ENCODE measurements at places on chromosomes 2 and 18.
A peak's percentile ranks its signal among the peaks of the same experiment; 100 is the strongest.

- DNase-seq = peak; percentile 58
Observed at GRCh38 chr18:48545757-48546321, 7.0 kb downstream of the CTIF start.

DNA sequence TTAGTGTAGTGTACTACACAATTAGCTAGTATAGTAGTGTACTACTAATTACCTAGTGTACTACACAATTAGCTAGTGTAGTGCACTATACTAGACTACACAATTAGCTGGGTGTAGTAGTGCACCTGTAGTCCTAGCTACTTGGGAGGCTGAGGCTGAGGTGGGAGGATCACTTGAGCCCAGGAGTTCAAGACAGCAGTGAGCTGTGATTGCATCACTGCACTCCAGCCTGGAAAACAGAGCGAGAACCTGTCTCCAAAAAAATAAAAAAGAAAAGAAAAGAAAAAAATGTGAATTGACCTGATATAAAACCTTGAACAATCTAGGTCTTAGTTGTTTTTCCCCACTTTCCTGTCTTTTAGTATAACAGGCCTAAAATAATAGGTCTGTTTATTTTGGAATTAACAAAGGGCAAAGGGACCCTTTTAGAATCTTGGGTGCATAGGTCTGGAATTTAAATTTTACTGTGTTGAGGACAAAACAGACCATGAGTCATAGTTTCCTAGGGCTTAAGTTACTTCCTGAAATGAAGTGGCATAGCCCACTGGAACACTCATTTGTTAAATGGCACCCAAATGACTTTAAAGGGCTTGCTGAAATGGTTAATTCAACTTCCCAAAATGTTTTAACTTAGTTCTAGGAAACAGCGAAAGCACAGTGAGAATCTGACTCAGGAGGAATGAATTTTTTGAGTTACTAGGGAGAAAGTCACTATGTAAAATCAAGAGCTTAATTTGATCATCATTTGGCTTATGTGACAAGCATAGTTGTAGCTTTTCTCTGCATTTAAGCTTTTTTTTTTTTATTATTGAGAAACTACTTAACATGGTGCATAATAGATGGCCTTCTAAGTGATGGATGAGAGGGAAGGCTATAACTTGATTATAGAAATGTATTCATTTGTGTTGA, 50.7 kb upstream of the ARL5A start:
- DNase-seq = no peak

GRCh38 chr18:69961718-69962117, 14.0 kb upstream of the CD226 start:
- DNase-seq = no peak

DNA sequence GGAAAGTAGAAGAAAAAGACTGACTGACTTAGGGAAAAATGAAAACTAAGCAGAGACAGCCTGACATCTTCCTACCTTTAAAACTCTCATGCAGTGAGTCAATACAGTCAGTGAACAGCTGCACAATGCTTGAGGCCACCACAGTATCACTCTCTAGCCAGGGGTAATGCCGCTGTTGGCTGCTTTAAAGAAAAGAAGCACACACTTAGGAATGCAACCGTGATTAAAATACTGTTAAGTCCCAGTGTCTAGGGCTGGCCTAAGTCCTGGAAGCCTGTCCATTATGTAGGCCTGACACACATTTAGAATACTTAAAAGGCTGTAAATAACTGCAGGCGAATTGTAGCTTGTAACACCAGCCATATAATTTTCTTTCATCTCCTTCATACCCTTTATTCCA, 50.7 kb downstream of the SIGLEC15 start:
- no peak for DNase-seq

DNA sequence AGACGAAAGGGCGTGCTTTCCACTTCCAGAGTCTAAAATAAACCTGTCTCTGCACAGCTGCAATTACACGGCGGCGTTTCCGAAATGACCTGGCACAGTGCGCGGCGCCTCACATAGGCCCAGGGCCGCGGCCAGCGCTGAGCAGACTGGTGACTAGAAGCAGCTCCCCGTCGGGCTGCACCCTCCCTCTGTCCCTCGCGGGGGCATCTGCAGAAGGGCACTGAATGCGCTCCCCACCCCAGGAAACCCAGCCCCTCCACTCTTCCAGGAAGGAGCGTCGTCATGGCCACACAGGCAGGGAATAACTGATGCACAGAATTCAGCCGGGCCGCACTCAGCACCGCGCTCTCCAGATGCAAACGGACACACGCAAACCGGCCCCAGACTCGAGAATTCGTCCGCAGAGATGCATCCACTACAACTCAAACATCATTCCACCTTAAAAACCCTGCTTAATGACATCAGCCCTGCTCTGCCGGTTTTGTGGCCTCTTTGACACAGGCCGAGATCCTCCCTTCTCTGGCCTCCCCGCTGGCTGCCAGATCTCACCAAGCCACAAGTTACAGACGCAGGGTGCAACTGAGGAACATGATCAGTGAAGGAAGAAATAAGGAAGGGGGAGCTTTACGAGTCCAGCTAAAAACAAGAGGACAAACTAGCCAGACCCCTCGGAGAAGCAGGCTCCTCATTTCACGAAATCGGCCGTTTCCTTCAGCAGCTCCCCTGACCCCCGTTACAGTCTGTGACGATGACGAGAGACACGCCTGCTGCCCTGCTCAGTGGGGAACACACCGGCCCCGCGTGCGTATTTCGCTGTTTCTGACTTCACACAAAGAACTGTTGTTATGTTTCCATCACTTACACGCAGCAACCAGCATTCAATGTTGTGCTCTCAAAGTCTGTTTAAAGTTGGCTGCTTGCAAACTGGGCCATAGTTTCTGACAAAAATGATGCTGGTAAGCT, 40.2 kb downstream of the MBP start:
- DNase-seq = no peak

- DNase-seq = no peak
Observed at GRCh38 chr18:3279201-3280185, 17.6 kb downstream of the MYL12B start.

GRCh38 chr2:70161069-70161534, 29.7 kb downstream of the C2orf42 start:
- no peak for DNase-seq
